ENCODE measurements at places on chromosomes 5 and 9.

DNA sequence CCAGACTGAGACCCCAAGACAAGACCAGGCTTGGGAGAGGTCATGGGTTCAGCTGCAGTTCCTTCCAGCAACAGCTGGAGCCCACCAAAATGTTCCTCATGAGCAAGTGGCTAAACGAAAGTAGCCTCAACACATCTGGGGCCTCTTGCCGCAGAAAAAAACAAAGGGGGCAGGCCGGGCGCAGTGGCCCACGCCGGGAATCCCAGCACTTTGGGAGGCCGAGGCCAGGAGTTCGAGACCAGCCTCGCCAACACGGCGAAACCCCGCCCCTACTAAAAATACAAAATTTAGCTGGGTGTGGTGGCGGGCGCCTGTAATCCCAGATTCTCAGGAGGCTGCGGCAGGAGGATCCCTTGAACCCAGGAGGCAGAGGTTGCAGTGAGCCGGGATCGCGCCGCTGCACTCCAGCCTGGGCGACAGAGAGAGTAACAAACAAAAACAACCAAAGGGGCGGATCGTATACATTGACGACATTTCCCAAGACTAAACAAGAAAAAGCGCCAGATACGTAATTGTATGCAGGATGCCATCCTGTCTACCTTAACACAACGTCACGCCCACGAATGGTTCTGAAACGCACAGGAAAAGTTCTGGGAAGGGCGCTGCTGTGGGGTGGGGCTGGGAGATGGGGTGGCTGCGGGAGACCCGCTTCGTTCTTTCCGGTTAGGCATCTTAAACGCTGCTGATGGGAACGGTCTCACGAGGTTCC lies 1.7 kb downstream of the INPP5E start:
- DNase-seq, result no peak

DNA sequence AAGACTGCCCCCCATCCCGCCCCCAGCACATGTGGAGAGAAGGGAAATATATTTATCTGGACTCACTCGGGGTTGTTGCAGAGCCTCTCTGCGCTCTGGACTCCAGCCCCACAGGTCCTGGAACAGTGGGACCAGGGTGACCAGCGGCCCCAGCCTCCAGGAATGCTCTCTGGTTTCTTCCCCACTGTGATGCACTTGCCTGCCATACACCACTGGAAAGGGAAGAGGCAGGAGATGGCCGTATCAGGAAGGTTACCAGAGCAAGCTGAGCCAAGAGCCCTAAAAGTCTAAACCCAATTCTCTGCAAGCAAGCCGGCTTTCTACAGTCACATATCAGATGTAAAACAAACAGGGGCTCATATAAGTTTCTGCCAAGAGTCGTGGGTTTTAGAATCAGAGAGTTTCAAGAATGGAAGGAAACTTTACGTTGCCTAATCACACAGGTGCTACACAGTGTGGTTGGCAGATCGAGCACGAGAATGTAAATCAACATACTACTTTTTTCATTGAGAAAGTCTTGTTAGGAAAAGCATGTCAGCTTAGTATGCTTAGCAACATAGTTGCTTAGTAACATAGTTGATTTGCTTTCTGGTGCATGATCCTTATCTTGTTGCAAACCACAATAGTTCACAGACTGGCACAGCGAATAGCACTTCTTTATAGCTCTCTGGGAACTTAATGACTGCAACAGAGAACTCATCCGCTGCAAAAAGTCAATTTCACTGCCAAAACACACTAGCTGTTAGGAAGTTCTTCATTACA lies 201.2 kb downstream of the TARS1 start:
- no peak for DNase-seq

- no peak for DNase-seq
Observed at GRCh38 chr5:56247592-56247991, 14.5 kb upstream of the ANKRD55 start.

DNA sequence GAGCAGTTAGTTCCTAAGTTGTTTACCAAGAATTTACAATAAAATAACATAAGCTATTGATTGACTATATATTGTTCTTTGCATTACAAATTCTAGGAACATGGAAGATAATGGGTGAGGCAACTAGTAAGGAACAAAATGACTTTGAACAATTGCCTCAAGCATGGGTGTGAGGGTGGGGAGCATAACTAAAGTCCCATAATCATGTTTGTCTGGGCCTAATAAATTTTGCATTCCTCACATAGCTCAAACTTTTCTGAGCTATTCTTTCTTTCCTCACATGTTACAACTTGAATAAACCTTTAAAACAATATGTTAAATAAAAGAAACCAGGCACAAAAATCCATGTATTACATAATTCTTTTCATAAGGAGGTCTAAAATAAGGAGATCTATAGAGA lies 1066.1 kb downstream of the NR2F1-AS1 start:
- no peak for DNase-seq

GRCh38 chr5:181186022-181186421 lies 19.0 kb downstream of the TRIM7 start:
- DNase-seq, result no peak

GRCh38 chr9:9754186-9754585 lies 858.6 kb downstream of the PTPRD start:
- no peak for DNase-seq

- DNase-seq, result no peak
Observed at GRCh38 chr5:4294878-4295277, 699.2 kb downstream of the IRX1 start.

DNA sequence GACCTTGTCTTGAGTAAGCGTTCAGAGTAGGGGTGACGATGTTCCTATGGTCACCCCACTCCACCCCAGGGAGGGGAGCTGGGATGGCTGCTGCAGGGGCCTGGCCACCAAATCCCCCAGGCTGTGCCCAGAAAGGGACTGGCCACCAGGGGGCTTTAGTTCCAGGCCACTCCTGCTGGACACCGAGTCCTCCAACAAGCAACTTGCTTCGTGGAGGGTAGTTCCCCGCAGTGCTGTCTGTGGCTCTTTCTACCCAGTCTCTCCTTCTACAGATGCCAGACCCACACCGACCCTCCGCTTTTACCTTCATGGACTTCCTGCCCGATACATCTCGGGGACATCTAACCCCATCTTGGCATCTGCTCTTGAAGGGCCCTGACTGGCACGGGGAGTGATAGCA lies 35.7 kb upstream of the GABRP start:
- peak; percentile 2 for DNase-seq

- no peak for DNase-seq
Observed at GRCh38 chr9:97527626-97528528, 26.4 kb downstream of the TMOD1 start.

DNA sequence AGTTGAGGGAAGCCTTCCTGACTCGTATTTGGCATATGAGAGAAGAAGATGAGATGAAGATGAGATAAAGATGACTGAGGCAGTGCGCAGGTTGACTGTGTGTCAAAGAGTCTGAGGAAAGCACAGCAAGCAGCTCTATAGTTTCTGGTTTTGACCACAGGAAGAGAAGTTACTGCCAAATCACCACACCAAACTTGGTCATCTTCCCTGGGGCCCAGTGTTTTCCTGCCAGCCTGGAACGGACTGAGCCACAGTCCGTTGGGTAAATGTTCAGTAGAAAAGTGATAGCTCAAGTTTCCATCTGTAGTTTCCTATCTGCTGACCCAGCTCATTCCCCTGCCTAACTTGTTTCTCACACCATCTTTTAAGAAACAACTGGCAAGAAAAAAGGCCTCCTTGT lies 80.7 kb upstream of the ADAMTS19 start:
- DNase-seq, result no peak

DNA sequence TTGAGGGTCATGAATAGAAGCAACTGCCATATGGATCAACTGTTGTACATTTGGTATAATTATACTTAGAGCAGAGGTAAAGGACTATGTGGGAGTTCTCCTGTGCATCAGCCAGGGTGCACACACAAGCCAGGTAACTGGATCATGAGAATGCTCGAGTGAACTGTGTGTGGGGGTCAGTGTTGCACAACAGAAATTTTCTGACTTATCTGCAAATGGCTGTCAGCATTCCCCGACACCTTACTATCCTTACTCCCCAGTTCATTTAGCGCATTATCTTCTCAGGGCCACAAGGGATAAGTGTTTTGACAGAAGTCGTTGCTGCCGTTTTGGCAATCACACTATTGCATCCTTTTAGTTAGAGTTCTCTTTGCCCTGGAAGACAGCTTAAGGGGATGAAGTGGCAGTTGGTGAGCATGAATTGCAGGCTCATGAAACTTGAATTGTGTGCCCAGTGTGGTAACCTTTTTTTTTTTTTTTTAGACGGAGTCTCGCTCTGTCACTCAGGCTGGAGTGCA lies 1.7 kb downstream of the CANX start:
- no peak for DNase-seq

DNA sequence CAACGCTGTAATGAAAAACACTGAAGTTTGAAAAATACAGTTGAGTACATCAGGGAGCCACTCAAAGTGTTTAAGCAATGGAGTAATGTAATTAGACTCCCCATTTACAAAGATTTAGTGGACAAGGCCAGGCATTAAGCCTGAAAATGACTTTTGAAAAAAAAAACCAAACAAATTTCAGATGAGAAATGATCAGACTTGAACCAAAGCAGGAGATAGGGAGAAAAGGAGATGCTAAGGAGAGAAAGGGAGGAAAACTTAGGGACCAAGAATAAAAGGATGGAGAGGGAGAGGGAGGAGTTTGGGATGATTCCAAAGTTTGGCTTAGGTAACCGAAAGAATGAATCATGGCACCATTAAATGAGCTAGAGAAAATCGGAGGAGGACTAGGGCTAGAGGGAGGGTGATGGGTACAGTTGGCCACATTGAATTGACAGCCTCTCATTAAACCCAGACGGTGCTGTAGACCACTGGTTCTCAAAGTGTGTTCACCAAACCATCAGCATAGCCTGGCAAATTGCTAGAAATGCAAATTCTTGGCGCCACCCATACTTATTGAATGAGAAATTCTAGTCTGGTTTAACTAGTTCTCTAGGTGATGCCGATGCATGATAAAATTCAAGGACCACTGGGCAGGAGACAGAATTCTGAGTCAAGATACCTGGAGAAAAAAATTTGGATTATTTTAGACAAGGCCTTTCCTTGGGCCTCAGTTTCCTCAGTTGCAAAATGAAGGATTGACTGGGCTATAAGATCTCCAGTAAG lies 6.2 kb upstream of the CPEB4 start:
- no peak for DNase-seq

DNA sequence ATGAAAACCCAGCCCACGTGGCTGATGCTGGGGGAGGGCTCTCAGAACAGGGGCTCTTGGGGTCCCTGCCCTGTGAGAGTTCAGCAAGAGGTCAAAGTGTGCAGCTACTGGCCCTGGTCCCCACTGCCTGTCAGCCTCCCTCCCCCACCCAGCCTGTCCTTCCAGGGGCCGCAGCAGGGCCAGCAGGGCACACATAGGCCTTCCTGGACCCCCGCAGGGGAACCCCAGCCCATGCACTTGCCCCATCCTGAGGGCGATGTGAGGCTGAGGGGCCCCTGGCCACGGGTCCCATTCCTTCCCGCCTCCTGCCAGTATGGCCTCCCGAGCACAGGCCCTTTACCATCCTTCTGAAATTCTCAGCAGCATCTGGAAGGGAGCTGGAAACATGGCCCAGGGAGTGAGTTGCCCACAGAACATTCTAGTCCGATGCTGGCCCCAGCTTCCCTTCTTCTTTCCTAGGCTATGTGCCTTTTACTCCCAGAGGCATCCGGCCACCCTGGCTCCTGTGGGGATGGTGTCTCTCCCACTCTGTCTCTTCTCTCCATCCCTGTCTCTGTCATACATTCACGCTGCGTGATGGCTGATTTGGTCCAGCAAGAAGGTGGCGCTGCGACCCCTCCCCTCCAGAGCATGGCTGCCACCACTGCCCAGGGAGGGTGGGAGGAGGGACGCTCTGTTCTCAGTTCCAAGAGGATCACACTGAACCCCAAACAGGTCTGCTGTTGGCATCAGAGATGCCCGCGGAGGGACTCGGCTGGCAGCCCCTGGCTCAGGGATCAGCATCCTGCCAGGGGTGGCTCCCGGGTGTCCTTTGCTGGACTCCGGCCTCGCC lies 19.6 kb downstream of the MRPL36 start:
- DNase-seq, result no peak

GRCh38 chr9:34986540-34987047 lies 3.0 kb upstream of the DNAJB5 start:
- peak; percentile 92 for DNase-seq

- no peak for DNase-seq
Observed at GRCh38 chr9:105295986-105296385, 51.5 kb downstream of the SLC44A1 start.

GRCh38 chr5:1212271-1212670 lies 10.9 kb downstream of the SLC6A19 start:
- DNase-seq, result no peak

- DNase-seq, result no peak
Observed at GRCh38 chr5:38426986-38427950, 129.2 kb downstream of the LIFR start.

GRCh38 chr5:56849671-56850070 lies 34.3 kb downstream of the MAP3K1 start:
- no peak for DNase-seq

DNA sequence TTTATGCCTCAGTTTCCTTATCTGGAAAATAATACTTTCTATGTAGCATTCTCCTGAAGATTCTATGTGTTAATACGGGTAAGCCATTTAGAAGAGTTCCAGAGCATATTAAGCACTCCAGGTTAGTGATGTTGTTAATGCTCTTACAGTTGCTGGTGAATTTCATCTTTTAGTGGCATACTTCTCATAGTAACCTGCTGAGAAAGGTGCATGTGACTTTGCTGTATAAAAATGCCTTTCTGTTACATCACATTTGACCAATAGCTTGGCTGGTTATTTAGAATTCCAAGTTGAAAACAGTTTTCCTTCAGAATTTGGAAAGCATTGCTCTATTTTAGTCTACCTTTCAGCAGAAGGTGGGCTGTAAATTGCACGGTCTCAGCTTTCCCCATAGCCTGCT lies 27.2 kb downstream of the GCNT1 start:
- no peak for DNase-seq

DNA sequence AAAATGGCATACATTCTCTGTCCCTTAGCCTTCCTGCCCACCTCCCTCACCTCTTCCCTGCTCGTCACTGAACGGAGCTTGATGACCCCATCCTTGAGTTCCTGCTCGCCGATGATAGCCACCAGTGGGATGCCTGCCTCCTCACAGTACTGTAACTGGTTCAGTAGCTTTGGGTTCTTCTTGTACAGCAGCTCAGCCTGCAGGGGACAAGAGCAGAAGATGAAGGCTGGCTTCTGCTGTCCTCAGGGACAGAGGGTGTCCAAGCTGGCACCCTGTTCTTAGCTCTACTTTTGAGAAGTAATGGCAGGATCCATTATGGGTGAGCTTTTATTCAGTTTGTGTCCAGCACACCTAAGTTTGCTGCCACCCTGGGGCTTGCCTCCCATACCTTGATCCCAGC lies 1.3 kb upstream of the DND1 start:
- no peak for DNase-seq

- no peak for DNase-seq
Observed at GRCh38 chr5:1247811-1248210, 22.6 kb downstream of the SLC6A18 start.

GRCh38 chr9:6645355-6646292 lies at the start of gene GLDC:
Gene GLDC, minus strand, starts transcription at chr9:6645729. Its CDS starts 230 bp downstream, at chr9:6645499.
- peak; percentile 45 for DNase-seq

- DNase-seq, result peak; percentile 29
Observed at GRCh38 chr5:71786337-71787055, 67.4 kb downstream of the CARTPT start.

GRCh38 chr5:102874054-102874453 lies 118.9 kb downstream of the PAM start:
- no peak for DNase-seq
